Caco-2 (cell line): ENCODE measurements at places on chromosomes 12 and 14. TPM values are rescaled to one million over a fixed set of nuclear protein-coding genes. Genes with fewer than 3 reads are reported as not detected.

OVCH1 gene
- total RNA-seq, result not detected in 2 replicates

GLIPR1L1 gene
- not detected in 2 replicates for total RNA-seq

BDKRB1 gene
- total RNA-seq, result 0.18 TPM in 1 of 2 replicates, not detected in the other

DACT1 gene
- 0.23 and 0.74 TPM in 2 replicates for total RNA-seq

SOX5 gene
- 15.4 and 16.8 TPM in 2 replicates for total RNA-seq

NCKAP5L gene
- total RNA-seq, result 17.8 and 19.5 TPM in 2 replicates

KERA gene
- not detected in 2 replicates for total RNA-seq

CLEC6A gene
- not detected in 2 replicates for total RNA-seq

PYM1 gene
- total RNA-seq, result 39.3 and 47.2 TPM in 2 replicates

LBHD2 gene
- not detected in 2 replicates for total RNA-seq
